ENCODE measurements at places on chromosomes 2 and 18. TPM values are rescaled to one million over a fixed set of nuclear protein-coding genes. Genes with fewer than 3 reads are reported as not detected.

DNA sequence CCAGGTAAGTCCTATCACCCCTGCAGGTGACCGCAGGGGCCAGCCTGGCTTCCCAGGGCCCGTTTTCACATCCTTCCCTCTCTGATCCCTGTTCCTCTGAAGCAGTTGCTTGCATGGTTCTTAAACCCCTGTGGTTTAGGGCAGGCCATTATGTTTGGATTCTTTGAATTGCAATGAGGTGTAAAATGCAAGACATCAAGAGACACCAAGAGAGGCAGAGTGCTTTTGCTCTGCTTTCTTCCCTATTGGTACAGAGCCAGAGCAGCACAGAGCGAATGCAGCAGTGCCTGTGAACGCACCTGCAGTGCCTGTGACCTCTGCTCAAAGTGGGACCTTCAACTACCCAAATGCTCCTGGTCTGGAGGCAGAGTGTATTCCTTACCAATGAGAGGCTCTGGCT lies 7.6 kb downstream of the RFX8 start:
- H3K27me3 ChIP-seq = no peaks in the 10 kb centered on the region
- H3K4me1 ChIP-seq = peaks cover 85% of the 10 kb centered on the region
- peaks cover 34% of the 10 kb centered on the region for H3K36me3 ChIP-seq
- no peak for DNase-seq

DNA sequence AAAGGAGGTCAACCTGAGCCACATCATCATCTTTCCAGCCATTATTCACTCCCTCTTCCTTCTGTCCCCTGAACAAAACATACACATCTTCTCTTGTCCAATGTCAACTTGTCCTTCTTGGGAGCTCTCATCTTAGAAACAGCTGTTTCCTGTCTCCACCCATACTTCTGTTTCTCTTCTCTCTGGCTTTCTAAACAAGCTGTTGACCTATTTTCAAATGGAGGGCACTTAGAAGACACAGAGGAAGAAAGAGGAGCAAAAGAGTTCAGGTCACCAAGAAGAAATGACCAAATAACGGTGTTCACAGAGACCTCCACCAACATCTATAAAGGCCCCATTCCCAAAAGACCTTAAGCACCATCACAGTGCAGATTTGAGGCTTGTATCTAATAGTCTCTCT lies 355.9 kb upstream of the HNRNPA3 start:
- no peak for DNase-seq
- no peaks in the 10 kb centered on the region for H3K4me1 ChIP-seq
- H3K36me3 ChIP-seq = no peaks in the 10 kb centered on the region
- no peak overlapping the region for H3K27ac ChIP-seq
- H3K4me3 ChIP-seq = no peak overlapping the region
- H3K27me3 ChIP-seq = peaks cover 2% of the 10 kb centered on the region

DNA sequence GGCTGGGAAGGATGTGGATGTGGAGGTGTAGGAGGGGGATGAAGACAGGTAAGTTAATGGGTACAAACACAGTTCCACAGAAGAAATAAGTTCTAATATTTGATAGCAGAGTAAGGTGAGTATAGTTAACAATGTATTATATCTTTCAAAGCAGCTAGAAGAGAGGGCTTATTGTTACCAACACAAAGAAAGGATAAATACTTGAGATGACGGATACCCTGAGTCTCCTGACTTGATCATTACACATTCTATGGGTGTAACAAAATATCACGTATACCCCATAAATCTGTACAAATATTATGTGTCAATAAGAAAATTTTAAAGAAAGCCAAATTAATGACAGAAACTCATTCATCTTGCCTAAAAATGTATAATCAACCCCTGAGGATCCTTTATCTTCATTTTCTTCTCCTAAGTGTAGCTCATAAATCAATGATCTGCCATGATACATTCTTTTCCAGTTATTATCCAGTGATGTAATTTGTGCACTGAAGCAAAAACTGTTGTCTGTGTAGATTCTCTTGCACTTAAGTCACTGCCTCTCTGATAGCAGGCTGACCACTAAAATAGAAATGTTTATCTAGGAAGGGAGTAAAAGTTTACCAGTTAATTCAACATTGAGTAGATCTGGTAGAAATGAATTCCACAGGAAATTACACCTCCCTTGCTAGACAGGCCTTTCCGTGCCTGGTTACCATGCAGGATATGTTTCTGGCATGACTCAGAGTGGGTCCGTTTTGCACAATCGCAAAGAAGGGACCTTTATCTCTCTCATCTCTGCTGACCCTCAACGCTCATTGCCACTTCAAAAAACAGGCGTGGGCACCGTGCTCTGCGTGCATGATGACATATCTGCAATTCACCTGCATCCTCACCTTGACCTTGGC lies 249.7 kb upstream of the NCKAP5 start:
- no peaks in the 10 kb centered on the region for H3K27me3 ChIP-seq
- peak overlapping the region; percentile 88 for H3K27ac ChIP-seq
- H3K4me3 ChIP-seq = peak overlapping the region; percentile 63
- peak; percentile 98 for DNase-seq
- H3K36me3 ChIP-seq = peaks cover 7% of the 10 kb centered on the region
- peaks cover 90% of the 10 kb centered on the region for H3K4me1 ChIP-seq

DNA sequence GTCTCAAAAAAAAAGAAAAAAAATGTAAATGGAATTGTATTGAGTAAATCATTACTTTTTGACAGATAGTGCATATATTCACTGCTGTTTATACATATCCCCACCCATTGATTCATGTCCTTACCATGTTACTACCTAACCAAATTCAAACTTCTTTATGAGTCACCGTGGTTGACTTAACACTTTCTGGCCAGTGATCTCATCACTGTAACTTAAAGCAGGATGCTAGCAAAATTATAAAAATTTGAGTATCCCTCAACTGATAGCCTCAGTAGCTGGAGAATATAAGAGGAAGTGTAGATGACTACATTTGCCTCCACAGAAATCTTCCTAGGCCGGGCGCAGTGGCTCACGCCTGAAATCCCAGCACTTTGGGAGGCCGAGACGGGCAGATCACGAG lies 13.4 kb downstream of the CNOT9 start:
- H3K4me1 ChIP-seq = peaks cover 41% of the 10 kb centered on the region
- H3K36me3 ChIP-seq = peaks cover 17% of the 10 kb centered on the region
- peak overlapping the region; percentile 91 for H3K27ac ChIP-seq
- peak; percentile 83 for DNase-seq

DNA sequence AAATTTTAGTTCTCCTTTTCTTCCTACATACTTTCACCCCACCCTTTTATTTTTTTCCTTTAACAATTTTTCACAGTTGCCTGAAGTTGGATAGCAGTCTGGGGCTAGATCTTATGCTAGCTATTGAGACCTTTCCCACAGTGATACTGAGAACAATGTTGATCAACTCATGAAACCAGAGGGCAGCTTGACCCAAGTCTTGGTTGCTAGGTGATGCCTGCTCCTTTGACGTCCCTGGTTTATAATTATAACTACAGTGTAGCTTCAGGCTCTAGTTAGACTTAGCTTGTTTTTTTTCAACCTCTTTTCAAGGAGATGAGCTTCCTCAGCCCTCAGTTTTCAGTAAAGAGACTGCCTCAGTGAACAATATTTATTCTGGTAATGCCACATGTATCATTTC lies 648.5 kb downstream of the IRS1 start:
- no peaks in the 10 kb centered on the region for H3K36me3 ChIP-seq
- H3K27ac ChIP-seq = no peak overlapping the region
- no peak overlapping the region for H3K4me3 ChIP-seq
- no peaks in the 10 kb centered on the region for H3K27me3 ChIP-seq
- DNase-seq = no peak

GRCh38 chr2:237884681-237885080 lies 25.3 kb downstream of the RAMP1 start:
- no peak overlapping the region for H3K27ac ChIP-seq
- H3K4me3 ChIP-seq = no peak overlapping the region
- peaks cover 5% of the 10 kb centered on the region for H3K27me3 ChIP-seq
- H3K36me3 ChIP-seq = no peaks in the 10 kb centered on the region

DNA sequence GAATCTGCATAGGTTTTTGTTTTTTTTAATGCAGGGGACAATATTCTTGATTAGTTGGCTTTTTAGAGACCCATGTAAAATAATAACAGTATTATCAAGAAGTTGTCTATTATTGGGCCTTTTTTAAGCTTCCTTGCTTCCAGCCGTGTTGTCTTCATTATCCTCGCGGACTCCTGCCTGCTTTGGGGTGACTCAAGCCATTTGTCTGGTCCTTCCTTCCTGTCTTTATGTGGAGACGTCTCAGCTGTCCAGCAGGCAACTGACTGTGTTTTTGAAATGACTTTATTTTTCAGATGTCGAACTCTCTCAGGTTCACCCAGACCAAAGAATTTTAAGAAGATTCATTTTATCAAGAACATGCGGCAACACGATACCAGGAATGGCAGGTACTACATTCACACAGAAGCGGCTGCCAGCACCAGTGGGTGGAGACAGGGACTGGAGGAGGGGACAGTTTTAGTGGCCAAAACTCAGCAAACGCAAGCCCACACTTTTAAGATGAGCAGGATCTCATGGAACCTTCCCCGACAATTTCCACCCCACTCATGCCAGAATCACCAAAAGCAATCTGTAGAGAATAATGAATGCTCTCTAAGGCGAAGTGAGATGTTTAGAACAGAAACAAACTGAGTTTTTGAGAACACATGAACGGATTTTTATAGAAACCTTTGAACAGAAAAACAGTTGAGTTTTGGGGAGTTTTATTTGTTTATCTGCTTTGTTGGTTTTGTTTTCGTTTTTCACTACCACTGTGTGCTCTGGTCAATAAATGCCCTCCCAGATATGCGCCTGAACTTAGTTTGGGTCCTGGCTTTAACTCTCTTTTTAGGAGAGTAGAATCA lies 59.1 kb downstream of the CABLES1 start:
- DNase-seq = no peak
- peaks cover 14% of the 10 kb centered on the region for H3K36me3 ChIP-seq
- peak overlapping the region; percentile 67 for H3K4me3 ChIP-seq
- H3K4me1 ChIP-seq = peaks cover 43% of the 10 kb centered on the region

GRCh38 chr2:57443973-57444521 lies 602.6 kb upstream of the VRK2 start:
- no peak overlapping the region for H3K27ac ChIP-seq
- peaks cover 20% of the 10 kb centered on the region for H3K4me1 ChIP-seq
- no peaks in the 10 kb centered on the region for H3K36me3 ChIP-seq
- no peak overlapping the region for H3K4me3 ChIP-seq

GRCh38 chr18:75531851-75532459 lies 104.5 kb upstream of the SMIM21 start:
- H3K27ac ChIP-seq = no peak overlapping the region
- no peak for DNase-seq
- no peaks in the 10 kb centered on the region for H3K36me3 ChIP-seq
- H3K4me3 ChIP-seq = no peak overlapping the region
- peaks cover 11% of the 10 kb centered on the region for H3K27me3 ChIP-seq

DNA sequence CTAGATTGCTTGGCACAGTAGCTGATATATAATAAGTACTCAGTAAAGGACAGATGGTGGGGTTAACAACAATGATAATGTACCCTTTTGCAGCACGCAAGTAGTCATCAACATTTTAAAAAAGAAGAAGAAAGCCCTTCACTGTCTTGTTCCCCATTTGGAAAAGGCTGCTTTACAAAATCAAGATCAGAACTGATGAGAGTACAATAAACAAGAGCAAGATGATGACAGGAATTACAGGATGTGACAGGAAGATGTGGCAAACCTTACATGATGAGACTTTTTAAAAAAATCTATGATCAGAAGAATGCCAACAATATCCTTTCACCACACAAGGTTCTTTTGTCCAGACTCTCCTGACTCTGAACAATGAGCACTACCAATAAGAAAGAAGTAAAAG lies 9.1 kb downstream of the TYW5 start:
- no peak for DNase-seq
- no peak overlapping the region for H3K4me3 ChIP-seq
- peaks cover 3% of the 10 kb centered on the region for H3K27me3 ChIP-seq
- peak overlapping the region; percentile 2 for H3K27ac ChIP-seq
- peaks cover 15% of the 10 kb centered on the region for H3K4me1 ChIP-seq

DNA sequence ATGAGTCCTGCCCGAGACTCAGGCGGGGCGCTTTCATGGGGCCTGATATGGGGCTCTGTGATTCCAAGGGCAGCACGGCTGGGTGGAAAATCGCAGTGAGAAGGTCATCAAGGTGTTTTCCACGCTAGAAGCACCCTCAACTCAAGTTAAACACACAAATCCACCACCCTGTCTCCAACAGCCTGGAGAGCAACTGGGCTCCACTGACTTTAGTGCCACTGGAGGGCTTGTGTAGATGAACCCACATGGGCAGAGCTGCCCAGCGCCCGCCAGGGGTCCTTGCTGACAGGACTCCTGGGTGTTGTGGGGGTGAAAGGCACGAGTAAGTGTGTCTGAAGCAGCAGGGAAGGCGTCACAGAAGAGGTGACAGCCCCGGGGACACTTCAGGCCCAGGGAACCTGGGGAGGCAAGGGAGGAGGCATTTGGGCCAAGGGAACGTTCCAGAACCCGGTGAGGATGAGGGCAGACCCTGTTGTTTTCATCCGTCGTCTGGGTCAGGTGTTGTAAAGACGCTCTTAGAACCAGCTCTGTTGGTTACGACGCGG lies 51.8 kb upstream of the CTDP1 start:
- no peak overlapping the region for H3K4me3 ChIP-seq
- H3K4me1 ChIP-seq = peaks cover 7% of the 10 kb centered on the region
- H3K36me3 ChIP-seq = no peaks in the 10 kb centered on the region
- DNase-seq = no peak
- peaks cover 41% of the 10 kb centered on the region for H3K27me3 ChIP-seq

DNA sequence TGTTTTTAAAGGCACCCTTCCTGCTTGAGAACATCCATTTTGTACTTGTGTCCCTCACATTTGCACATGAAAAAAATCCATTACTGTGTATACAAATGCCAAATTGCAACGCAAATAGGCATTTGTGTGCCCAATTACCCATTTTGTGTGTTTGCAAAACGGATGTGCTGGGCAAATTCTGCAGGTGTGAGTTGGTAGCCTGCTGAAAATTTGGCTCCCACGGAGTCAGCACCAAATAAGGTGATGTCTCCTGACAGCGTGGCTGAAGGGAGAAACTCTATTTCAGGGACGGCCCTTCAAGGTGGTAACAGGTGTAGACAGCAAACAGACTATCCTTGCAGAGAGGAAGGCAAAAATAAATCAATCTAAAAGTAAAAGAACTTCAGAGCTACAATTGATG lies 661.1 kb downstream of the BCL11A start:
- H3K27ac ChIP-seq = no peak overlapping the region
- no peak for DNase-seq
- no peaks in the 10 kb centered on the region for H3K4me1 ChIP-seq
- no peak overlapping the region for H3K4me3 ChIP-seq
- no peaks in the 10 kb centered on the region for H3K36me3 ChIP-seq

PARD3B gene
- 20.6 TPM for total RNA-seq

AKAIN1 gene
- not detected for total RNA-seq

FIGN gene
- 2.6 TPM for total RNA-seq

LAMA1 gene
- 0.14 TPM for total RNA-seq

All from HFFc6 (cell line).